K562 (cell line): ENCODE measurements at places on chromosomes 2 and 18.

DNA sequence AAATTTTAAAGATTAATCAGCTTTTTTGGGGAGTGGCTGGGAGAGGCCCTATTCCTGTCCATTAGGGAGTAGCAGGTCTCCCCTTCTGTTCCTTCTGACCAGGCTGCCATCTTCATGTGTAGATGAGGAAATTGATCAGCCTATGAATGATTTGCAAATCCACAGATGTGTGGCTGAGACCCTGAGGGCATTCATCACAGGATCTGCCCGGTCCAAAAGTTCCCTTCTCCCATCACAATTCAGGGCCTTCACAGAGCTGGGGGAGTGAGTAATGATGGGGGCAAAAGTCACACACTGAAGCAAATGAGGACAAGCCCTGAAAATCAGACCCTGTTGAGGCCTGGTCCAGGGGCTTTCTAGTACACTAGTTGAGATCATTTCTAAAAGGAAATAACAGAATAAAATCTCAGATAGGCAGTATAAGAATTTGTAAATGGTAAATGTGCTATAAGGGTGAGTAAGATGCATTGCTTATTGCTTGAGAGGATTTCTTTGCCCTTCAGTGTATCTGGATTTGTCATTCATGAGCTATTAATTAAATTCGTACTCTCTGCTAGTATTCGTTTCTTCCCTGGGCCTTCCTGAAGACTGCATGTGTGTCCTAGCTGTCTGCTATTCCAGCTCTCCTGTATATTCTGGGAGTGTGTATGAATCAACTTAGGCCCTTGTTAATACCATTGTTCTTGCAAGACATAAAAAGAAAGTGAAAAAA lies 53.2 kb downstream of the SETBP1 start:
- DNase-seq, result no peak

GRCh38 chr2:8882094-8882493 lies 44.7 kb upstream of the KIDINS220 start:
- DNase-seq, result no peak

DNA sequence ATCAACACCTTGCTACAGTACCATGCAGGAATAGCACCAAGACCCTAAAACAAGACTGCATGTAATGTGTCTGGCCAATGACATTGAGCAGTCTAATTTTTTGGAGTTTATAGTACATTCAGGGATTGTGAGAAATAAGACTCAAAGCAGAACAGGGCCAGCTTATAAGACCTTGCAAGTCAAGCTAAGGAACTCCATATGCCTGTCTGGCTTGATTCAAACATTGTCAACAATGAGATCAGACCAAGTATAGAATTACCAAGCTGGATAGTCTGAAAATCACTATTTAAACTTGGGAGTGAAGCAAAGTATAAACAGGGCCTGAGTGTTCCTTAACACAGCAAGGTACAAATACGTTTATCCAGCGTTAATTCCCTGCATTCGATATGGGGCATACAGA lies 370.9 kb downstream of the CNTNAP5 start:
- DNase-seq, result no peak

- DNase-seq, result no peak
Measured at GRCh38 chr18:63216516-63217311, 102.9 kb downstream of the BCL2 start.

DNA sequence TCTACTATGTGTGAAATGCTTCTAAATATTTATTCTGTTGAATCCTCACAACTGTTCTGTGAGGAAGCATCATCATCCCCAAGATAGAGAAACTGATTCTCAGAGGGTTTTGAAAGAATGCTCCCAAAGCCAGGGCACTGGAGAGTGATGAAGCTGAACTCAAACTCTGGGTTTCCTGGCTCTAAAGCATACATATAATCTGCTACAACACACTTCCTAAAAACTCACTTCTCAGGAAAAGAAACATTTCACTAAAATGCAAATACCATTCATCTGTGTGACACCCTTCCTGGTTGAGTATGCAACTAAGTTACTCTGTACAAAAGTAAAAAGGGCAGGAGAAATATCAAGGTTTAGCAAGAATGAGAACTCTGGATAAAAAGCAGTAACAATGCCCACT lies 58.6 kb downstream of the GRB14 start:
- no peak for DNase-seq

DNA sequence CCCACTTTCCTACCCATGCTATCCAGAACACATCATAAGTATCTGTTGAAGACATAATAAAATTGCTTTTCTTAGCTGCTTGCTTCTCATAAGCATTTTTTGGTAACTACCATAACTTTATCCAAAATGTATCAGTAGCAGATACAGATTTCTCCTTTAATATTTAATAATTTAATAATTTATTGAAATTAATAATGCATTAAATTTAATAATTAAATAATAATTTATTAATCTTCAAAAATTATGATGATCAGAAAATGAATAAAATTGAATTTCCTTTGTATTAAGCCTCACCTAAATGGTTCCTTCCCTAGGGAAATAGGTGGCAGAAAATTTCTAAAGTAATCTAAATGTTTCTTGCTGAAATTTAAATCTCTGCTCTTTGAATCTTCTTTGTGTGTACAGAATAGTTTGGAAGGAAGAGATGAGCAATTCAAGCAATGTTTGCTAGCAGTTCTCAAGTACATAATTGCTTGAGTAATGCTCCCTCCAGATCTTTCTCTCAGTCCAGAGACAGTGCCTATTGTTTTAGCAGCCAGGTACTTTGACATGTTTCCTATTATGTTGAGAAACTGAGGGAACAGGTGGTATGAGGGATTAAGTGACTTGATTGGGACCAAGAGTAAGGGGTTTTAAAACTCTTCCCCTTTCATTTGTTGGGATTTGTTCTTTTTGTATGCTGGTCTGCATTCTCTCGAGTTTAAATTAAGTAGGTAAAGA lies 123.1 kb upstream of the CYP26B1 start:
- DNase-seq, result no peak

GRCh38 chr2:2886922-2887321 lies 490.7 kb downstream of the EIPR1 start:
- DNase-seq, result peak; percentile 47

DNA sequence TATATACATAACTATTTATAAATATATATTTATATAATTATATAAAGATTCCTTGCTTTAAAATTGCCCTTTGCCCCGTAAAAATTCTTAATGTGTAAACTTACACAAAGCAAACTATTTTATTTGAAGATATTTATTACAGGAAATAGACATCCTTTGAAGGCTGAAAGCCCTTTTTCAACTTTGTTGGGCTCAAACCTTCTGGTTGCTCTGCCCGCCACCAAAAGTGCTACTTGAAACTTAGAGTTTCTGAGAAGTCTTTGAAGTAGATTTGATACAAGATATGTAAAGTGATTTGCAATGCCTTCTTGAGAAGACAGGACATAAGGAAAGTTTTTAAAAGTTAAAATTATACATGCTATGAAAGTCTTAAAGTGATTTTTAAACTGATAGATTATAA lies 36.6 kb upstream of the METAP1D start:
- no peak for DNase-seq

- DNase-seq, result no peak
Measured at GRCh38 chr2:134493797-134494196, 225.0 kb downstream of the TMEM163 start.
